ENCODE measurements at places on chromosomes 5 and 9.

DNA sequence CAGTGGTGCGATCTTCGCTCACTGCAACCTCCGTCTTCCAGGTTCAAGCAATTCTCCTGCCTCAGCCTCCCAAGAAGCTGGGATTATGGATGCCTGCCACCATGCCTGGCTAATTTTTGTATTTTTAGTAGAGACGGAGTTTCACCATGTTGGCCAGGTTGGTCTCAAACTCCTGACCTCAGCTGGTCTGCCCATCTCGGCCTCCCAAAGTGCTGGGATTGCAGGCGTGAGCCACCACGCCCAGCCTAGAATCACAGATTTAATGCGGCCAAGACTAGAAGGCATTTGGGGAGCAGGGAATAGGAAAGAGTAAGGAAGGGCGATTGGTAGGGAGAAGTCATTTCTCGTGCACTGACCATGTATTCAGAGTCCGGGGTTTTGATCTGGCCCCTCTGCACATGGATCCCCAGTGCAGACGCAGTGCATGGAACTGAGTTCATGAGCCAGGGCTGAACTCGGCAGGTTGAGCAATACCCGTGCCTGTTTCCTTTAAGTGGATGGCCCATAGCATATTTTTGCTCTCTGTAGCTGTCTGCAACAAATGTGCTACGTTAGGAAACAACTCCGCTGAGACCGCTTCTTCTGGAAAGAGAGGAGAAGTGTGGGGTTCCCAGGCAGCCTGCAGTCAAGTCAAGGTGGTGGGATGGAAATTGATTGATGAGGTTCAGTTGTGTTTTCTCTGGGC is 3.4 kb upstream of the HMCN2 start:
- no peak for DNase-seq

GRCh38 chr5:67204821-67205220 is 8.2 kb upstream of the CD180 start:
- no peak for DNase-seq

GRCh38 chr5:157308836-157309465 is 43.0 kb downstream of the CYFIP2 start:
- DNase-seq, result no peak

DNA sequence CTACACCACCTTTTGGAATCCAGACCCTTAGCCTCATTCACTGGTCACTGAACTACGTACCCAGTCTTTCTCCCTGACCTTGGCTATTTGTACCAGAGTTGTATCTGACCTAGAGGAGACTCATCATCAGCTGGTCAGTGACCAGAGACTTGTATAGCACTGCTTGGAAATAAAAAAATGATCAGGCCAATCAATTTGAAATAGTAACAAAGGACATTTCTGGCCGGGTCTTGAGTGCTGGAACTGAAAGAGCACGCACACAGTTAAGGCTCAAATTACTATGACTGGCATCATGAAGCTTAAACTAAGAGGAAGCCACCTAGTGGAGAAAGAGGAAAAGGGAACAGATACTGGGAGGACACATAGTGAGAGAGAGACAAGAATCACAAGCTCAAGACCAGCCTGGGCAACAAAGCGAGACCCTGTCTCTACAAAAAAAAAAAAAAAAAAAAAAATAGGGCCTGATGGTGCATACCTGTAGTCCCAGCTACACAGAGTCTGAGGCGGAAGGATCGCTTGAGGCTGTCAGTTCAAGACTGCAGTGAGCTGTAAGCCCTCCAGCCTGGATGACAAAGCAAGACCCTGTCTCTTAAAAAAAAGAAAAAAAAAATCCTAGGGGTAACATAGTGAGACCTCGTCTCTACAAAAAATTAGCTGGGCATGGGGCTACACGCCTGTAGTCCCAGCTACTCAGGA is 12.8 kb upstream of the SRP19 start:
- DNase-seq, result peak; percentile 17

GRCh38 chr9:69386651-69387050 is 61.6 kb downstream of the ENTREP1 start:
- no peak for DNase-seq

- no peak for DNase-seq
These were observed 145.6 kb downstream of the TRPM3 start for GRCh38 chr9:70975821-70976220.

GRCh38 chr9:79946712-79947111 is 374.9 kb downstream of the TLE4 start:
- DNase-seq, result no peak

DNA sequence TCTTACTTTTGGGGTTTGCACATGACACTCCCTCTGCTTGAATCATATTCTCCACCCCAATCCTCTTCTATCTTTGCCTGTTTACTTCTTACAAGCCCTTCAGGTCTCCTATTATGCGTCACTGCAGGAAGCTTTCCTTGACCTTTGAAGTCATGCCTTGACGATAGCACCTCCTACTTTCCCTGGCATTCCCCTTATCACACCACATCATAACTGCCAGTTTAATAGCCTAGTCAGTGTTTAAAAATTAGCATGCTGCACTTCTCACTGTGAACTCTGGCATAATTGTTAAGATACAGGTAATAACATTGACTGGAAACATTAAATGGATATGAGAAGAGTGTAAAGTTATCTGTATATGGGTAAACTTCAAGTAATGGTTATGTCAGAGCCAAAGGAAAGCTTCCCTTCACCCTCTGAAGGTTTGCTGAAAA is 37.1 kb upstream of the CEP120 start:
- no peak for DNase-seq

DNA sequence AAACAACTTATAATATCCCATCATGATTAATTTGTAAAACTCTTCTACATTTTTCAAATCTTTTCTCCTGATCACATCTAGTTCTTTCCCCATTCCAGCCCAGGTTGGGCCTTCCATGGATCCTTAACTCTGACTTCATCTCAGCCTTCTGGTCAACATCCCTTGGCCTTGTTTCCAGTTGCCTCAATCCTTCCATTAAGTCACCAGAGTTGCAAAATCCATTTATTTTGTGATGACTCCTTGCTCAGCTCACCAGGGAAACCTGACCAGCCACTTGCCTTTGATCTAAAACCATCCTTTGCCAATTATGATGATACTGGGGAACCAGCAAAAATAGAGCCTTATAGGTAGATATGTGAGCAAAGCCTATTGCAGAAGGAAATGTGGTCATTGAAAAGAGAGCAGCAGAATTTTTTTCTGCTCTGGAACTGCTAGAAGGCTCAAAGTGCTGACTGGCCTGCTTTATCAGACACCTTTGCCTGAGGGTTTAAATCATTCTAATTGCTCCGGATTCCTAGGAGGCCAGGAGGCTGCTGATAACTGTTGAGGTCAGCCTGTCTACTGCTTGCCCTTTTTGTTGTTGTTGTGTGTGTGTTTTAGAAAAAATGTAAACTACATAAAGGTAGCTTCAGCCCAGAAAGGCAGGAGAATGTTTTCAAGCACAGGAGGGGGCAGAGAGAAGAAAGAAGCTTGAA is 512.2 kb upstream of the GRIA1 start:
- DNase-seq, result no peak

DNA sequence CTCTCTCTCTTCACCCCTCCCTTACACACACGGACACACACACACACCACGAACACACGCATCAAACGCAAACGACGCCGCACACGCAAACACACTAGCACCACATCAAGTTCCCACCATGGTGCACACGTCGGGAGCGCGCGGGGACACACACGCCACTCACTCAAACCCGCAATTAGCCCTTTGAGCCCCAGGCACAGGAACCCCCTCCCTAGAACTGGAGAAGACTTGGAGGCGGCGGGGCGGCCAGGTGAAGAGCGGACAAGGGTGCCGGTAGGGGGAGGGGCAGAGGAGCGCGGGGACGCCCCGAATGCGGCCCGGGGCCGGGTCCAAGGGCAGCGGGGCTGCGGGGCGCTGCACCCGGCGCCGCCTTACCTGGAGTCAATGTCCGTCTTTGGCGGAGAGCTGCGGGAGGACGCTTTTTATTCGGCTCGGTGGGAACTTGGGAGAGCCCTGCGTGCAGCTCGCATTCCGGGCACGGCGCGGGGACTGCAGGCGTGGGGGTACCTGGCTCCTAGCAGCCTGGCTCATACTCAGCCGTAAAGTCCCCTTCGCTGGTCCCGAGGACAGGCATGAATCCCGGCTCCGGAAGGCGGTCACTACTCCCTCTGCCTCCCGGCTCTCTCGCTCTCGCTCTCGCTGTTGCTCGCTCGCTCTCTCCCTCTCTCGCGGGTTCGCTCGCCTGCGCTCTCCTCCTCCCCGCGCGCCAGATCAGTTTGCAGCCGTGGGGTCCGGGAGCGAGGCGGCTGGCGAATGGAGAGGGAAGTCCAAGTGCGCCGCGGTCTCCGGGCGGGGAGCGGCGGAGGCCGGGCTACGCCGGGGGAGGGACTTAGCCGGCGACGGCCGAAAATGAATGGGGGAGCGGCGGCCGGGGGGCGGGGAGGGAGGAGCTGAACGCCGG is at the start of gene BRINP1:
BRINP1 (minus strand) TSS at position 755 of the 901 bp plus-strand sequence. CDS start 56,080 bp downstream, outside the sequence.
- no peak for DNase-seq

- no peak for DNase-seq
These were observed 18.2 kb downstream of the SLC22A5 start for GRCh38 chr5:132387640-132388117.

- DNase-seq, result no peak
These were observed 173.7 kb downstream of the DAB2IP start for GRCh38 chr9:121825031-121825691.

All from forelimb muscle (tissue), 1 donor.